ENCODE measurements at places on chromosomes 6 and 20.
A peak's percentile ranks its signal among the peaks of the same experiment; 100 is the strongest.

GRCh38 chr6:73461537-73462350, at the start of gene MTO1:
TSS of gene MTO1 (plus strand) at chr6:73461737. CDS start at chr6:73461855, 118 bp downstream.
- H3K4me3 ChIP-seq = peak within 1 kb of the TSS; percentile 88
- H3K27me3 ChIP-seq = no peaks in the 10 kb centered on the region
- peaks cover 6% of the 10 kb centered on the region for H3K4me1 ChIP-seq
- peak within 1 kb of the TSS; percentile 95 for H3K27ac ChIP-seq
- H3K36me3 ChIP-seq = peaks cover 28% of the 10 kb centered on the region
- peak; percentile 94 for DNase-seq

DNA sequence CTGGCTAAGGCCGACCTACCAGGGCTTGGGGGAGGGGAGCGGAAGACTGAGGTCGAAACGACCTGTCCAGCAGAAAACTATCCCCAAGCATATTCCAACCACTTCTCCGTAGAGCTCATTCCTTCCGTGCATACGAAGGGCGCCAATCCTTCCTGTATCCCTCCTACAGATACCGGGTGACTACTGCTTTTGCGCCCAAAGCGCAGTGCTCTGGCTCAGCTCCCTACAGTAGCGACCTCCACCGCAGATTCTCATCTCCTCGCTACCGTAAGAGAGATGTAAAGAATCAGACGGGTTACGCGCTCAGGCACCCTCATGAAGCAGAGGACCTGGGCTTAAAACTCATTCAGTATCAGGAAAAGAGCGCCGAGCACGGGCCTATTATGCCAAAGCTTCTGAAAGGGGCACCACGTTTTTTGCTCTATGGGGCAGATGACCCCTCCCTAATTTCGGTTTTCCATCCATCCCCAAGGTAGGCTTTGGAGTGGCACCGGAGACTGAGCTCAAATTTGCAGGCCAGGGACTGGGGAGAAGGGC, 563 bp upstream of the NNAT start:
- no peak overlapping the region for H3K4me3 ChIP-seq
- no peaks in the 10 kb centered on the region for H3K27me3 ChIP-seq
- H3K27ac ChIP-seq = no peak overlapping the region
- peaks cover 46% of the 10 kb centered on the region for H3K4me1 ChIP-seq
- peaks cover 84% of the 10 kb centered on the region for H3K36me3 ChIP-seq

GRCh38 chr20:56098981-56099500, 93.7 kb upstream of the CBLN4 start:
- no peak for DNase-seq
- H3K36me3 ChIP-seq = no peaks in the 10 kb centered on the region
- H3K4me3 ChIP-seq = no peak overlapping the region
- no peaks in the 10 kb centered on the region for H3K4me1 ChIP-seq

GRCh38 chr20:17624551-17625245, 54.8 kb downstream of the DSTN start:
- H3K27me3 ChIP-seq = no peaks in the 10 kb centered on the region
- no peak for DNase-seq
- peaks cover 61% of the 10 kb centered on the region for H3K36me3 ChIP-seq
- H3K4me3 ChIP-seq = no peak overlapping the region

DNA sequence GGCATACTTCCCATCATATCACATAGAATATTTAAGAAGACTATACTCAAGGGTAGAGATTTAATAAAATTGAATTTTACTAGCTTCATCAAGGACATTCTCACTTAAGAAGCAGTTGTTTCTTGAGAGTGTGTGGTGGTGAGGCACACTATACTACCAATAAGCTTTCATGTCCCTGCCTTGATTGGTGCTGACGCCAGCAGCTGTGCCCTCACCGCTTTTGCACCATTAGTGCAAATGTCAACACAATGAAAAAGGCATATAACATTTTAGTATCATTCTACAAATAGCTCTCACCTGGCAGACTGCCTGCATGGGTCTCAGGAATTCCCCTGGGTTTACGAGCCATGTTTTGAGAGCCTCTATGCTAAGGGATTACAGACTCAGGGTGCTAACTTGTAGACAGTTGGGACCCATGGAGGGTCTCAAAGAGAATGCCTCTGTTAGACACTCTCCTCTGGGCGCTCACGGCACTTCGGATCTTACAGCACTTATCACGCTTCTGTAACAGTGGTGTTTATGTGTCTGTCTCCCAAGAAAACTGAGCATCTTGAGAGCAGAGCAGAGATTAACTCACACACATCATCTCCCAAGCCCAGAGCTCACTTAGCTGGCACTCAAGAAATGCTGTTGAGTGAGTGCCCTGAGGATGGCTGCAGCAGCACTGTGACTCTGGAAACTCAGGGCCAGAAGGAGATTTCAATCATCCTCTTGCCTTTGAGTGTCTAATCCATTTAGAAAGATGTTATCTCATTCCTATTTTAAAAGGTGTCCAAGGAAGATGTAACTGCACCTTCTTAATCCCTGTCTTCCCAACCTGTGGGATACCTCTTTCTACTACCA, 143.3 kb upstream of the GPR6 start:
- H3K4me1 ChIP-seq = no peaks in the 10 kb centered on the region
- H3K27me3 ChIP-seq = no peaks in the 10 kb centered on the region
- no peak overlapping the region for H3K4me3 ChIP-seq

GRCh38 chr20:56247954-56248782, at the start of gene MC3R:
TSS of gene MC3R (plus strand) at chr20:56248732. CDS start at chr20:56248844, 112 bp downstream.
- DNase-seq = peak; percentile 68
- H3K4me1 ChIP-seq = peaks cover 21% of the 10 kb centered on the region
- H3K27me3 ChIP-seq = peaks cover 35% of the 10 kb centered on the region
- peaks cover 5% of the 10 kb centered on the region for H3K36me3 ChIP-seq
- H3K4me3 ChIP-seq = no peak within 1 kb of the TSS

- DNase-seq = no peak
- H3K27ac ChIP-seq = no peak overlapping the region
- no peak overlapping the region for H3K4me3 ChIP-seq
- no peaks in the 10 kb centered on the region for H3K27me3 ChIP-seq
- no peaks in the 10 kb centered on the region for H3K36me3 ChIP-seq
Observed at GRCh38 chr6:78511009-78511408, 356.3 kb upstream of the IRAK1BP1 start.

GRCh38 chr6:169725125-169726048, 1.1 kb upstream of the PHF10 start:
- H3K4me1 ChIP-seq = peaks cover 5% of the 10 kb centered on the region
- DNase-seq = peak; percentile 68
- H3K36me3 ChIP-seq = no peaks in the 10 kb centered on the region
- H3K27ac ChIP-seq = no peak overlapping the region
- H3K27me3 ChIP-seq = no peaks in the 10 kb centered on the region
- peak overlapping the region; percentile 28 for H3K4me3 ChIP-seq

- DNase-seq = peak; percentile 38
- peaks cover 6% of the 10 kb centered on the region for H3K36me3 ChIP-seq
- no peak overlapping the region for H3K4me3 ChIP-seq
Observed at GRCh38 chr6:128327890-128328289, 192.5 kb downstream of the PTPRK start.

- no peaks in the 10 kb centered on the region for H3K4me1 ChIP-seq
- no peak overlapping the region for H3K27ac ChIP-seq
- peaks cover 30% of the 10 kb centered on the region for H3K27me3 ChIP-seq
- no peaks in the 10 kb centered on the region for H3K36me3 ChIP-seq
- DNase-seq = no peak
Observed at GRCh38 chr6:27040244-27041042, 207.1 kb upstream of the PRSS16 start.

GRCh38 chr20:53495398-53496092, 98.1 kb downstream of the ZNF217 start:
- no peak overlapping the region for H3K27ac ChIP-seq
- no peaks in the 10 kb centered on the region for H3K27me3 ChIP-seq
- no peak overlapping the region for H3K4me3 ChIP-seq
- no peak for DNase-seq
- no peaks in the 10 kb centered on the region for H3K36me3 ChIP-seq
- peaks cover 4% of the 10 kb centered on the region for H3K4me1 ChIP-seq

- no peak overlapping the region for H3K4me3 ChIP-seq
- peaks cover 35% of the 10 kb centered on the region for H3K36me3 ChIP-seq
- no peak for DNase-seq
- H3K4me1 ChIP-seq = no peaks in the 10 kb centered on the region
Observed at GRCh38 chr20:17641520-17641964, 40.5 kb downstream of the RRBP1 start.

DNA sequence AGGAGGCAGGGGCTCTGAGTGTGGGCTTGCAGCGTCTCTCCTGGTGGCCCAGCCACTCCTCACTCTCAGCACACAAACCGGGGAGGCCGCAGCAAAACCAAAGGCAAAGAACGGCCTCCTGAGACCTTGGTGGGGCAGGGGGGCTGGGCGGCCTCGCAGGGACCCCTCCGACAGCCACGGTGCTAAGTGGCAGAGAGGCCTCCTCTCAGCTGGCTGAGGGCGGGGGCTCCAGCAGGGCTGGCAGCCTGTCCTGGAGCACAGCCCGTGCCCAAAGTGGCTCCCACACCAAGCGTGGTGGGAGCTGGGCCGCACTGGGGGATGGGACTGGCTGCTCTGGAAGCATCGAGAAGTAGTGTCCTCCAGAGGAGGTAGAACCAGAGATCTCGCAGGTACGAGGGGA, 334.4 kb downstream of the QKI start:
- no peak overlapping the region for H3K27ac ChIP-seq
- peaks cover 13% of the 10 kb centered on the region for H3K4me1 ChIP-seq
- H3K4me3 ChIP-seq = no peak overlapping the region

- no peak overlapping the region for H3K27ac ChIP-seq
- H3K36me3 ChIP-seq = no peaks in the 10 kb centered on the region
- no peak for DNase-seq
- H3K4me1 ChIP-seq = peaks cover 10% of the 10 kb centered on the region
- H3K4me3 ChIP-seq = no peak overlapping the region
- no peaks in the 10 kb centered on the region for H3K27me3 ChIP-seq
Observed at GRCh38 chr6:3887150-3887700, 38.1 kb downstream of the FAM50B start.

DNA sequence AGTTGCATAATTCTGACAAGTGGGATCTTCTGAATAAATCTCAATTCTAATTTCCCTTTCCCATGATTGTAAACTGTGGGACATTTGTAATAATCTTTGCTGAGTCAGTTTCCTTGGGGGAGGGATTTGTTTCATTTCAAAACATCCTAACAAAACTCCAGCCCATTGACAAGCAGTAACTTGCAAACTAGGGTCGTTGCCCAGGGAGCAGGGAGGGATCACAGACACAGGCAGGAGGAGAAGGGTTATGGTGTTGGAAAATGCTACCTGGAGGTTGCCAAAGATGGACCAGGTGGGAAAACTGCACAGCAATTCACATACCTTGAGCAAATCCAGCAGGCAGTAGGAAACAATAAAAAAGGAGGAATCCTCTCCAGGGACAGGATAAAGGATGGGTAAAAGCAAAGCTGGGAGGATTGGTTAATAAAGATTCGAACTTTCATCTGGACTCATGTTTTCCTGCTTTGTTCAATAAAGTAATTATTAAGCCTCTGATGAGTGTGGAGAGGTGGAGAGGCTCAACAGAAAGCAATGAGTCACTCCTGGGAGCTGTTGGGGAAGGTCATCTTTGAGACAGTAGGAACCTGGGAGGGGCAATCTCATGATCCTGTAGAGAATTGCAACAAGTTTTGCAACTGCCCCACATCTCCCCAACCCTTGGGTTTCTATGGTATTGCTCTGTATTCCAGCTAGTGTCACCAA, 87.3 kb upstream of the AKIRIN2 start:
- DNase-seq = peak; percentile 92
- H3K4me1 ChIP-seq = peaks cover 18% of the 10 kb centered on the region
- no peaks in the 10 kb centered on the region for H3K27me3 ChIP-seq
- H3K36me3 ChIP-seq = no peaks in the 10 kb centered on the region
- H3K4me3 ChIP-seq = no peak overlapping the region

DNA sequence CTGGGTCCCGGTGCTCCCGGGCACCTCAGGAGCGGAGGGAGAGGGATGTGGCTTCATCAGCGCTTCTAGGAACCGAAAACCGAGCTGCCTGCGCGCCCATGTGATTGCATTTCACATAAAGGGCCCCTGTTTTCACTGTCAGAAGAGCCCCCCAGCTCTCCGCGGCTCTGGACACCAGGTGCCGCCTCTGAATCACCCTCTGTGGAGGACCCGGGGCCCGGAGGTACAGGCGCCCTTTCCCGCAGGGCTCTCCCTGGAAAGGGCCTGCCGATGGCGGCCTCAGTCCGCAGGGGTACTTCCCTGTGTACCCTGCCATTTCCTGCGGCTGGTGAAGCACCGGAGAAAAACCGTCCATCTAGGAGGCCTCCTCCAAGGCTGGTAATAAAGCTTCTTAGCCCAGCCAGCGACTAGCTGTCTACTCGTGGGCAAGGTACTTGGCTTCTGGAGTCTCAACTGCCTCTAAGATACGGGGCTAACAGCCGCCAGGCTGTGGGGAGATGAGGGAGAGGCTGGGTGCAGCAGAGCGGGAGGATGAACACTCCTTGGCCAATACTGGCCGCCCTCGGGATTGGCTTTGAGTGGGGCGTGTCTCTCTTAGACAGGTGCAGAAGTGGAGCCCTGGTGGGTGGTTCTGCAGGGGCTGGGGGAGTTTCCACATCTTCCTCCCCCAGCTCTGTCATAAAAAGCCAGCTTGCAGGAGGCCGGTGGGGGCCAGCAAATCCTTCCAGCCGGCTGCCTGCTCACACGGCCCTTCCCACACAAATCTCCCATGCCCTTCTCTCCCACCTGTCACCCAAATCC, 1.6 kb downstream of the PPP1R16B start:
- no peaks in the 10 kb centered on the region for H3K4me1 ChIP-seq
- H3K36me3 ChIP-seq = no peaks in the 10 kb centered on the region
- no peak overlapping the region for H3K27ac ChIP-seq
- no peak for DNase-seq

DNA sequence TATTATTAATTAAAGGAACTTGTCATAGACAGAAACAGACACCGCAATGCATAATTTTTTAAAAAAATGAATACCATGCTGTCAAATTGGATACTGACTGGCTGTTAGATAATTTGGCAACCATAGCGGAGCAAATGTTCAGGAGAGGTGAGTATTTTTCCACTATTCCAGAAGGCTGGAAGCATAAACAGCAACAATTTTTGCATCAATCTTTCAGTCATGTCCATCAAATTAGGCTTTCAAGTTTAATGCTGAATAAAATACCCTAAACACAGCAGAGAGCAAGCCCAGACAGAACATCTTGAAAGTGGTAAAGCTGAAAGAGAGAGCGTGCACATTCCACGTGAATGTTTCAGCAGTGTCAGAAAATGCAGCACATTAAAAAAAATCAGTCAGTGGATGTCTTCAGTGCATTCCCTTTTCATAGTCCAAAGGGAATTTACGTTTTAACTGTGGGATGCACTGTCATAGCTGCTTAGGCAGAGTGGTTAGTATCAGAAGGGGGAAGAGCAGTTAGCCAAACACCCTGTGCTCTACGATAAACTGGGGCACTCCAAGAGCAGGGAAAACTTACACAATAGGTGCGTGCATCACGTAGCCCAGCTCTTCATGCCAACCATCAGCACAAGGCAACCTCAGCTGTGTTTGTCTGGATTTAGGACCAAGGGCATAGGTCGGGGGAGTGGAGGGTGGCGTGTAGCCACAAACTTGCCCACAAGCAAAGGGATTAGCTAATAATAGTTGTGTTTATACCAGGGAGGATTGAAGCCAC, 116.2 kb upstream of the STMND1 start:
- peaks cover 8% of the 10 kb centered on the region for H3K4me1 ChIP-seq
- no peaks in the 10 kb centered on the region for H3K36me3 ChIP-seq
- H3K4me3 ChIP-seq = peak overlapping the region; percentile 21
- H3K27ac ChIP-seq = peak overlapping the region; percentile 24
- DNase-seq = peak; percentile 11
